ENCODE measurements at places on chromosomes 7 and 10.

- DNase-seq: no peak
Observed at GRCh38 chr7:20140291-20141001, 76.7 kb downstream of the MACC1 start.

GRCh38 chr10:21700474-21700873 is 166.4 kb downstream of the MLLT10 start:
- DNase-seq: no peak

DNA sequence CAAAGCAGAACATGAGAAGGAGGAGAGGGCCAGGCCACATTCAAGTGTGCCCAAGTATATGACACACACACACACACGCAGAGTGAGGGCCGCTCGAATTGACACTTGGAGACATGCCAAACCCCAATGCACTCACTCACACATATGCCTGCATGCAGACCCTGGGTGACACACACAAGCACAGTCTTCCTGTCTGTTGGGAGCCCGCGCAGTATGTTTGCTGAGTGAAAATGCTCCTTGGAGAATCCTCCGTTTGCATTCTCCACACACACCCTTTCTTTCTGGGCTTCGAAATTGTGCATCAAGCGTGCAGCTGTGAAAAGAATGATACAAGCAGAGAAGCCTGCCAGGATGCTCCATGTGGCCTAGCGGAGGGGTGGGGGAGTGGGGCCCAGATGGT is 120.9 kb downstream of the PLXNA4 start:
- DNase-seq: no peak

DNA sequence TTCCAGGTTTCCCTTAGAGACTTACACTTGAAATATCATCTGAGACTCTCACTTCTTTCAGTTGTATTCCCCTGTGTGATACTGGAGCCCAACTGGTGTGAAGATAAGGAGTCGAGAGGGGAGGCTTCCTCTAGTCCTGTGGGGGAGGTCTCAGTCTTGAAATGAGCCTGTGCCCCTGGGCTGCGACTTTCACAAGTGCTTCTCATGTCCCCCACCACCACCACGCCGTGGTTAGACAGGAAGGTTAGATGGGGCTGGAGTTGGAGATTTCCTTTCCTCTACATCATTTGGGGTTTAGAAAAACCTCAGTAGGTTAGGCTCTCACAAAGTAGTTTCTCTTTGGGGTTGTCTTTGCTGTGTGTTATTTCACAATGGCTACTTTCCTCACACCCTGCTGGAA is 25.6 kb upstream of the MKX start:
- no peak for DNase-seq

GRCh38 chr7:37758501-37759045 is 75.0 kb downstream of the GPR141 start:
- no peak for DNase-seq

GRCh38 chr7:45718464-45719330 is 144.5 kb downstream of the ADCY1 start:
- no peak for DNase-seq

- no peak for DNase-seq
Observed at GRCh38 chr10:131693766-131694165, 207.0 kb upstream of the PPP2R2D start.

DNA sequence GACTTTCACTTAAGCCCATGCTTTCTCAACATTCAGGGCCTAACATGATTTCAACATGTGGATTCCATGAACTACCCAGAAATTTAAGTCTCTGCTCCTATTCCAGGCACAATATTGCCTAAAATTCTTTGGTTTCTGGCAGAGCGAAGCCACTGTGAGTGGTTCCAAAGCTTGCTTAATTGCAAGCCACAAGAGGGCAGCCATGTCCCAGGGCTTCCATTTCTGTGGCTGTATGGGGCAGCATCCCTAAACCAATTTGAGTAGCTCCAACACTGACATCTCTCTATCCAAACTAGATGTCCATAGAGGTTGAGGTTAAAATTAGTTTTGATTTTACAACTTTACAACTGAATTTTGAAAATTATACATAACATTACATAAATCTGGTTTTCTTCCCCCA is 56.3 kb upstream of the MDFIC start:
- peak; percentile 46 for DNase-seq

- no peak for DNase-seq
Observed at GRCh38 chr10:10850214-10850613, 167.5 kb upstream of the CELF2 start.

DNA sequence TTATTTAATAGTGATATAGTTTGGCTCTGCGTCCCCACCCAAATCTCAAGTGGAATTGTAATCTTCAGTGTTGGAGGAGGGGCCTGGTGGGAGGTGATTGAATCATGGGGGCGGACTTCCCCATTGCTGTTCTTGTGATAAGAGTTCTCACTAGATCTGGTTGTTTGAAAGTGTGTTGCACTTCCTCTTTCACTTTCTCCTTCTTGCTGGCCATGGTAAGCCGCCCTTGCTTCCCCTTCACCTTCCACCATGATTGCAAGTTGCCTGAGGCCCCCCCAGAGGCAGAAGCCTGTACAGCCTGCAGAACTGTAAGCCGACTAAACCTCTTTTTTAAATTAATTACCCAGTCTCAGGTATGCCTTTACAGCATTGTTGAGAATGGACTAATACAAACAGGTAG is 101.4 kb downstream of the MTPAP start:
- no peak for DNase-seq

DNA sequence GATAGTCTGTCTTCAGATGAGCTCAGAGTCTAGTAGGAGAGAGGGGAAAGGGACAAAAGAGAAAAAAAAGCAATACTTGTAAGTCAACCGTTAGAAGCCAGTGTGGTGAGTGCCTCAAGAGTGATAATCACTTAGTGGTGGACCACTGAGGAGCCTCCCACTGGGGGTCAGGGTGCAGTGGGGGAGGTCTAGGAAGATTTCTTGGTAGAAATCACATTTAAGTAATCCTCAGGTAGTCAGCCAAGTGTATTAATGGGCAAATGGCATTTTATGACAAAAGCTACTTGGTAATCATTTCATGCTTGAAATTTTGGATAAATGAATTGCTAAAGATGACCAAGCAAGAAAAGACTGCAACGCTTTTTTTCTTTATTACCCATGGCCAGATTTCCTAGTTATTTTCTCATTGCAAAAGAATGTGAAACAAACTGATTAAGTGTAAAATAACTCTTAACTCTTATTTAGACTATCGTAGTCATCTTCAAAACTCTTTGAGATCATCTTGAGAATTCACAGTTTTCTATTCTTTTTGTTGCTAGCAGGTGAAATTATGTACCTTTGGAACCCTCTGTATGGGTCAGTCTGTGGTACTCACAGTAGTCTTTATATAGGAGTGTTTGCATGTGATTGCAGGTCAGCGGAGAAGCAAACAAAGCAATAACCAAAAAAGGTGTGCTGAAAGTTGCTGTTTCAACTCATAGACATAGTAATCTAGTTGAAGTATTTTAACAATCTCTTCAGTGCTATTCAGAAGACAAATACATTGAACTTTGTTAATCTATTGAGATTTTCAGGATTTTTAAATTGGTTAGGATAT is 63.9 kb downstream of the PPP1R9A start:
- no peak for DNase-seq

GRCh38 chr10:4181081-4181480 is 396.1 kb upstream of the KLF6 start:
- DNase-seq: no peak

DNA sequence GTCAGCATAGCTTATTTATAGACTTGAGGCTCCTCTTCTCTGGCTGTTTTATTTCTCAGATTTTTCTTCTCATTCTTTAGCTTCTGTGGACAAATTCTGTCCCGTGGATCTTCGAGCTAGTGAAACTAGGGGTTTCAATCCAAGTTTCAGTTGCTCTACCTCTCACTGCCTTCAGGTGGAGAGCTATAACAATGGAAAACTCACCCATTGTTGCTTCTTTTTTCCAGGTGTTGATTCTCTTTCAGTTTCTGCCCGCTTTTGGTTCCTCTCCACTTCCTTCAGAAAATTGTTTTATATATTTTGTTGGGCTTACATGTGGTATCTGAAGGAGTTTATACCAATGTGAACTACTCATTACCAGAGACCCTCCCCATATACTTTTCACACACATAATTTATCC is 266.1 kb downstream of the TCF7L2 start:
- peak; percentile 12 for DNase-seq

GRCh38 chr7:134831862-134832261 is 52.4 kb downstream of the CALD1 start:
- DNase-seq: no peak

DNA sequence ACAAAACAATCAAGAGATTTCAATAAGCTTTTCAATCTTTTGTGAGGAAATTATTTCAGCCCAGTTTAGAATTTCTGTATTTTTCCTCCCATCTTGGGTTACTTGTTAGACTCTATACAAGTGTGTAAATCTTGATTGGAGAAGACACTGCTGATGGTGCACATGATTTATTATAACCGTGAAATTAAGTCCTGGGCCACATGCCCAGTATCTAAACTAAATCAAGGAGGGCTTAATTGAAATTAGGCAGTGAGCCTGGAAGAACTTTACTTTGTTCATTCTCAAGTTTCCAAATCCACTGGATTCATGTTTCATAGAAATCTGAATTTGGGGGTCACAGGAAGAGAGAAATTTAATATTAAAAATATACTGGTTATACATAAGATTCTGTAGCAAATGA is 44.5 kb downstream of the CSTF2T start:
- no peak for DNase-seq

DNA sequence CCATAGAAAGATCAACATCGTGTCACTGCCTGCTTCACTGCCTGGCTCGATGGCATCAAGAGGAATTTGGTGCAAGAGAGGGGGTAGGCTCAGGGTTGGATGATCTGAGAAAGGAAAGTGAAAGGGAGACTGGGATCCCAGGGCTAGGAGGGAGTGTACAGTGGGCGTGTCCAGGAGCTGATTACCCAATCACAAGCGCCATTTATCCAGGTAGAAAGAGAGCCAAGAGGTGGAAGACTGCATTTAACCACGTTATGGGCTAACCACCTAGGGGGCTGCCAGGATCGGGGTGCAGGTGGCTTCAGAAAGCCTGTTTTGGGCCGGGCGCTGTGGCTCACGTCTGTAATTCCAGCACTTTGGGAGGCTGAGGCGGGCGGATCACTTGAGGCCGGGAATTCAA is 10.3 kb downstream of the PODXL start:
- DNase-seq: no peak

DNA sequence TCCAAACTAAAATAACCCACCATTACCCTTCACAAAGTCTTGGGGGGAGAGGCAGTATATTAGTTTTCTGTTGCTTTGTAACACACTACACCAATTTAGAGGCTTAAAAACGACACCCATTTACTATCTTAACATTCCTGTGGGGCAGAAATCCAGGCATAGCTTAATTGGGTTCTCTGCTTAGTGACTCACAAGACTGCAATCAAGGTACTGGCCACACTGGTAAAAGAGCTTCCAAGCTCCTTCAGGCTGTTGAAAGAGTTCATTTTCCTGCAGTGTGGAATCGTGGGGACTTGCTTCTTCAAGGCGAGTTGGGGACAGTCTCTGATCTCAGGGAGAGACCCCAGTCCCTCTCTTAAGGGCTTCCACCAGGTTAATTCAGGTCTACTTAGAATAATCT is 139.1 kb downstream of the XPNPEP1 start:
- DNase-seq: no peak

DNA sequence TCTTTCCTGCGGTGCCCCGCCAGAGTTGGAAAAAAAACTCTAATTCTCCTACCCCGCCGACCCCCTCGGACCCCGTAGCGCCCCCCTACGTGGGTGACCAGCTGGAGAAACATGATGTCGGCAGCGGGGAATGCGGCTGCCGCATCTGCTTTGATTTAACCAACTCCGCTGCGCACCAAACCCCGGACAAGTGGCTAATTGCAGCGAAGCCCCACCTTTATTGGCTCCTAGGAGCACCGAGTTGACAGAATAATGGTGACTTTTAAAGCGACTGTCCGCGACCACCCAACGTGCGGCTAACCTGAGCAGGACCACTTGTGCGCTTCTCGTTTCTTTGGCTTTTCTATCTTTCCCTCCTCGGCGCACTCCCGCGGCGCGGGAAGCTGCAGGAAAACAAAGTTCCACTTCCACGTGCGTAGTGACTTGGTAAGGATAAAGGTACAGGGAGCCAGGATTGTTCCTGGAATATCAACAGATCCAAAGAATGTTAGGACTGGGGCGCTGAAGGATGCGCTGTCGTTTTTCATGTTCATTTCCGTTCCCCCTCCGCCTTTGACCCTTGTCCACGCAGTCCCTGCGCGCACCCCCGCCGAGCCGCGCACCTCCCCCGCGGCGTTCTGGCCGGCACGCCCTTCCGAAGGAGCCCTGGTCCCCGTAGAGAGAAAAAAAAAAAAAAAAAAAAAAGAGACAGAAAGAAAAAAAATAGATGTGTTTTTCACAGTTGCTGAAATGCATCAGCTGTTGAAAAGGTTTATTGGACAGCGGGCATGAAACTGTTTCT is 1.4 kb downstream of the WNT16 start:
- no peak for DNase-seq

- no peak for DNase-seq
Observed at GRCh38 chr7:67487316-67487715, 490.7 kb downstream of the TYW1 start.

DNA sequence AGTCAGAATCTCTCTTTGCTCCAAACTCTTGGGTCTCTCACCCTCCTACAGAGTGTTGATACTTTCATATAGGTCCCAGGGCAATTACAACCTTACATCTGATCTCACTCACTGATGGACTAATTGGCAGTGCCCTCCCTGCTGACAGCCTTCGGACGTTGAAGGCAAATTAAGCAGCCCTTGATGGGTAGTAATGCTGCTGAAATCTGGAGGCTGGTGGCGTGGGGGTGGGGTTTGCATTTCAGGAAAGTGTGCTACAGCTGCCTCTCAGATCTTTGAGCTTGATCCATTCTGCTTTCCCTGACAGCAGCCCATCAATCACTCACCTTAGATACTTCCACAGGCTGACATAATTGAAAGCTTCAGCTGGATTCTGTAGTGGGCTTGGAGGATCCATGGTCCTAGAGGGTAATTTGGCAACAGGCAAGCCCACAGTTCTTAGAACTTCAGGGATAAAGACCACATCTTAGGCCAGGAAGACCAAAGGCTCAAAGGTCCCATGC is 349.1 kb upstream of the PODXL start:
- no peak for DNase-seq

Measured in HCT116 (cell line).